ENCODE measurements at places on chromosomes 1 and 21. TPM values are rescaled to one million over a fixed set of nuclear protein-coding genes. Genes with fewer than 3 reads are reported as not detected.

DNA sequence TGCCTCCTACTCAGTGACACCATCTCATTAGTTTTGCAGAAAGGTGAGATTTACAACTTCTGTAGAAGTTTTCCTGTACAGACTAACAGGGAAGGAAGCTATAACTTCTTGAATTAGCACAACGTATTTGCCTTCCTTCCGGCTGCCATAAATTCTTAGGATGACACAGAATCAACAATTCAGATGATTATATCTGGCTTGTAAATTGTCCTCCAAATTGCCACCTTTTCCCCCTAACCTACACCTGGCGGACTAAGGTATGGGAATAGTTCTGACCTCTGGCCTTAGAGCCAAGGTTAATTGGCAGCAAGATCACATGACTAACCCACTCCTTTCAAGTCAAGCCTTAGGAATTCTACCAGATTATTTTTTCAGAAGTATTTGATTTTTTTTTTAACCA lies 284.3 kb downstream of the LMO4 start:
- H3K27me3 ChIP-seq, result no peaks in the 10 kb centered on the region
- no peaks in the 10 kb centered on the region for H3K4me1 ChIP-seq
- no peaks in the 10 kb centered on the region for H3K36me3 ChIP-seq

- no peaks in the 10 kb centered on the region for H3K27me3 ChIP-seq
- no peak overlapping the region for H3K4me3 ChIP-seq
Observed at GRCh38 chr21:27725916-27726315, 759.0 kb upstream of the ADAMTS5 start.

DNA sequence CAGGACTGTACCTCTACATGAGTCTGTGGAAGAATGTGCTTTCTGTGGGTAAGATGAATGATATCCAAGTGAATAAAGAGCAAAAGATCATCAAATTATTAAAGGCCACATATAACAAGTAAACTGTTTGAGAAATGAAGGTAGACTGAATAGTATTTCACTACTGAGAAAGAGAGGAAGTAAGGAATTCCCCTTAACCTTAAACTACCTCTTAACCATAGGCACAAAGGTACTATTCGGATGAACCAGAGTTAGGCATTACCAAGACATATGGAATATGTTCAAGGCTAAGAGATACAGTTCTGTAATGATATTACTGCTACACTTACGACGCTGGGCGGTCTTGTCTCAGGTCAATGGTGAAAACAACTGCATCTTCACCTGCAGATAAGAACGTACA lies 25.5 kb downstream of the DCAF8 start:
- peaks cover 13% of the 10 kb centered on the region for H3K36me3 ChIP-seq
- no peak for DNase-seq
- H3K4me3 ChIP-seq, result no peak overlapping the region

The KCNJ10 gene
- total RNA-seq, result not detected

The OLFML2B gene
- total RNA-seq, result 0.51 TPM

DNA sequence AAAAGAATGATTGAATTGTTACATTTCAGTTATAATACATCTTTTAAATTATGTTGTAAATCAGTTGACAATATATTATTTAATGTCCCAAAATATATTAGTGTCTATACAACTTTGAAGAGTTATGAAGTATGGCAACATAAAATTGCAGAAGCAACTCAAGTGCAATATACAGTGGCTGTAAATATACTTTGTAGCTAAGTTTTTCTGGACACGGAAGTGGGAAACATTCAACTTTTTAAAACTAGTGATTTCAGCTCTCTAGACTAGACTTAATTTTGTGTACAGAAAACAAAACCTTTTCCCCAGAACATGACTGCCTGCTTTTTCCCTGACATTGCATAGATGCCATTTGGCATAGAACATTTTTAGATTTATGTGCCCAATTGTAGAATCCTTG lies 29.5 kb upstream of the ABCG1 start:
- DNase-seq, result no peak
- H3K27me3 ChIP-seq, result no peaks in the 10 kb centered on the region
- no peak overlapping the region for H3K4me3 ChIP-seq
- peaks cover 8% of the 10 kb centered on the region for H3K4me1 ChIP-seq
- H3K27ac ChIP-seq, result no peak overlapping the region
- H3K36me3 ChIP-seq, result no peaks in the 10 kb centered on the region

DNA sequence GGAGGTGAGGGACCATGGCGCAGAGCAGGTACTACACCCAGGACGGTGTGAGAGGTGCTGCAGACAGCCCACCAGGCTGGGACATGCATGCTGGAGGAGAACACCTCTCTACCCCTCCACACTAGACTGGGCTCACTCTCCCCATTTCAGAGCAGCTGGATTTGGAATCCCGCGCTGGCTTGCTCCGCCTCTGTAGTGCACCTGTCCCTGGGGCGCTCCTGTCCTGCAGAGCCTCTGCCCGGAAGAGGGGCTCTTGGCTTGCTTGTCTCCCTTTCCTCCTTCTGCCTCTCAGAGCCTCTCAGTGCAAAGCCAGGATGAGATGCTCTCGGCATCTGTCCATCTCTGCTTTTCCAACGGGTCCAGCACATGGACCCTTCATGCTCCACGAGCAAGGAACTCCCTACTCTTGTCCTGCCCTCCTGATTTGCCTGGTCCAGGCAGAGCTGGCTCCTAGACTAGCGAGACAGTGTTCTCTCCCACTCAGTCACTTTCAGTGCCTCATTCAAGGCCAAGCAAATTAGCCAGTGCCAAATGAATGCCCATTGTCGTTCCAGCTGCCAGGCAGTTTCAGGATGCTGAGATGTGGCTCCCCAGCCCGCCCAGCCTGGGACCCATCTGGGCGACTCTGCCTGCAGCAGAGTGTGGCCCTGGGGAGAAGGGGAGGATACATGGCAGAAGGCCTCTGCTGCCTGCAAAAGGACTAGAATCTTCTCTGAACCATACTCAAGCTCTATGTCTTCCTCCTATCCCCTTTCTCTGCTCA lies 33.7 kb downstream of the CDCA8 start:
- H3K27me3 ChIP-seq, result no peaks in the 10 kb centered on the region
- H3K36me3 ChIP-seq, result no peaks in the 10 kb centered on the region
- DNase-seq, result no peak
- H3K27ac ChIP-seq, result no peak overlapping the region
- H3K4me3 ChIP-seq, result no peak overlapping the region

The TYW3 gene
- total RNA-seq, result 22.8 TPM

Measured in endothelial cell of umbilical vein (primary cell).